ENCODE measurements at places on chromosomes 3 and 15. TPM values are rescaled to one million over a fixed set of nuclear protein-coding genes. Genes with fewer than 3 reads are reported as not detected.

ALDH1L1 gene
- not detected for total RNA-seq

FBXW12 gene
- not detected for total RNA-seq

GRCh38 chr3:130834476-130834875, 59.4 kb upstream of the ATP2C1 start:
- H3K27ac ChIP-seq: no peak overlapping the region
- no peaks in the 10 kb centered on the region for H3K4me1 ChIP-seq
- no peak overlapping the region for H3K4me3 ChIP-seq
- no peaks in the 10 kb centered on the region for H3K36me3 ChIP-seq
- no peaks in the 10 kb centered on the region for H3K27me3 ChIP-seq

DNA sequence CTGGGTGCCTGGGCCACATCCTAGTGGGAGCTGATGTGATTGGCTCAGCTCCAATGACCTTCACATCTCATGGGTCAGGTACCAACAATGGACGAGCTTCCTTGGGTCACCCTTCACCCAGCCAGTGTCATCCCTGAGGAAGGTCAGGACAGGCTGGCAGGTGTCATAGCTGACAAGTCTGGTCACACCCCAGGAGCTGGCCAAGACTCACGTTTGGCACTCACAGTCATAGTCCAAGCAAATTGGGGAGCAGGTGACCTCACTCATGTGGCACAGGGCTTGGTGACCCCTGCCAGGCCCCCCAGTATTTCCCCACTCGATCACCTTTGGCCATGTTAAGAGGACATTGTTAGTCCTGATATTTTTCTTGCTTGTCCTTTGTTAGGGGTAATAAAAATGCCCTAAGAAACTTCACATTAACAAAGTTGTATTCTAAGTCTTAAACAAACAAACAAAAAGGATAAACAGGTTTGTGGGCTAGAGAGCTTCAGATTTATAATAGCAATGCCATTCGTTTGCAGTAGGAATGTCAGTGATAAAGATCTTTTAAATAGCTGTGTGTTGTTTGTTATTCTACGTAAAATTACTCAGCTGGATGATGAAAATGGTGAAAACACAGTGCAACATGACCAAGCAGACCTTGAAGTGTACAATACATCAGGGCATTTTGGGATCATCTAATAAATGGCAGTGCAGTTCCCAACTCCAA, 79.5 kb upstream of the POMGNT2 start:
- H3K27me3 ChIP-seq: no peaks in the 10 kb centered on the region
- H3K4me1 ChIP-seq: peaks cover 6% of the 10 kb centered on the region
- peak; percentile 2 for DNase-seq
- H3K4me3 ChIP-seq: no peak overlapping the region
- H3K36me3 ChIP-seq: no peaks in the 10 kb centered on the region

DNA sequence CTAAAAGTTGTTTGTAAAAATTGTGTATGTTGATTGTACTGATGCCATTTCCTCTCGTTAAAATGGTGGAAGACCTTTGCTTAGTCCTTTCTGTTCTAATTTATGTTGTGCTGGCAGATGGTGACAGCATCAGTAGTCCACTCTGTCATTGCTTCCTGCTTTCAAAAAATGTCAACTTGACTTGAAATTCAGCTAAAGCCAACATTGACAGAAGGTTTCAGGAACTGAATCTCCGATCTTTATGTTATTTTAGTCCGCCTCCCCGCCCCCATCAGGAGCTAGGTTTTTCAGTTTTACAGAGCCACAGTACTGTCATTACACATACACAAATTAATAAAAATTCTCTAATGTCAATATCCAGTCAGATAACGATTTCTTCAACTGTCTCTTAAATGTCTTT, 1.5 kb downstream of the CEP63 start:
- H3K27me3 ChIP-seq: no peaks in the 10 kb centered on the region
- no peaks in the 10 kb centered on the region for H3K36me3 ChIP-seq
- no peak for DNase-seq

DNA sequence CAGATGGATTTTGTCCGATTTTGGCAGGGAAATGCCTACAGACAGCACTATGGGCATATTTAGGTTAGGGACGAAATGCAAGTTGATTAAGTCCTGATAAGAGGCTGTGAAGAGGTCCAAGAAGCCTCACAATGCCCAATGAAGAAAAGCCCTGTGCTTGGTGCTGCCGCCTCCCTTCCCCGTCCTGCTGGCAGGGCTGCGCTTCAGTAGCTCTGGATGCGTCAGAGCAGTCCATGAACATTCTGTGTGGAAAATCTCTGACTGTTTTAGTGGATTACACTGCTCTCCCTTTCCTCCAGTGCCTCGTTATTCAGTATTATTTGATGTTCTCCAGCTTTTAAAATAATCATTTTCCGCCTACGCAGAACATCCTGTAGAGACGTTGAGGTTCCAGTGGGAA, 39.6 kb downstream of the MLH1 start:
- no peak overlapping the region for H3K4me3 ChIP-seq
- no peak overlapping the region for H3K27ac ChIP-seq
- H3K36me3 ChIP-seq: peaks cover 45% of the 10 kb centered on the region
- no peaks in the 10 kb centered on the region for H3K4me1 ChIP-seq

Measured in astrocyte (in vitro differentiated cells and primary cell).